CD4-positive, alpha-beta T cell treated with Interleukin-1 beta for 1 hour (primary cell): ENCODE measurements at places on chromosomes 4 and X.

GRCh38 chr4:10171055-10171454 lies 54.5 kb upstream of the WDR1 start:
- no peak for DNase-seq

GRCh38 chr4:38803833-38804653 lies 548 bp downstream of the TLR1 start:
- peak; percentile 19 for DNase-seq

- no peak for DNase-seq
Measured at GRCh38 chrX:8190341-8190830, 19.3 kb upstream of the VCX2 start.

- DNase-seq, result no peak
Measured at GRCh38 chr4:155407480-155407879, 30.7 kb upstream of the MAP9 start.

GRCh38 chr4:106618956-106619355 lies 250.4 kb upstream of the GIMD1 start:
- DNase-seq, result no peak

DNA sequence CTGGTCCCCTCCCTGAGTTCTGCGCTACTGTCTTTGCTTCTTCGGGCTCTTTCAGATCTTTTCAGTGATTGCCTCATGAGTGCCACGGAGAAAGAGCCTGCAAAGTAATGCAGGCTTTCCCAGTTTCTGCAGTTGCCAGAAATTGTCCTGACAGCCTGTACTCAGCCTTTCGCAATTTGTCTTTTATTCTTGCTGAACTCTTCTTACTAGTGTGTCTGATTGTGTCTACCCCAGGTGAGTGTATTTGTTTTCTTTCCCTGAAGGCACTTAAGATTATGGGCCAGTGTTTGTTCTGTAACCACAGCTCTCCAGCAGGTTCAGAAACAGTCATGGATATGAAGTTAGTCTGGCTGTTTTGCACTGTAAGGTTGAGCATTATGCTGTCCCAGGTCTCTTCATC lies 47.1 kb downstream of the FAM193A start:
- no peak for DNase-seq

DNA sequence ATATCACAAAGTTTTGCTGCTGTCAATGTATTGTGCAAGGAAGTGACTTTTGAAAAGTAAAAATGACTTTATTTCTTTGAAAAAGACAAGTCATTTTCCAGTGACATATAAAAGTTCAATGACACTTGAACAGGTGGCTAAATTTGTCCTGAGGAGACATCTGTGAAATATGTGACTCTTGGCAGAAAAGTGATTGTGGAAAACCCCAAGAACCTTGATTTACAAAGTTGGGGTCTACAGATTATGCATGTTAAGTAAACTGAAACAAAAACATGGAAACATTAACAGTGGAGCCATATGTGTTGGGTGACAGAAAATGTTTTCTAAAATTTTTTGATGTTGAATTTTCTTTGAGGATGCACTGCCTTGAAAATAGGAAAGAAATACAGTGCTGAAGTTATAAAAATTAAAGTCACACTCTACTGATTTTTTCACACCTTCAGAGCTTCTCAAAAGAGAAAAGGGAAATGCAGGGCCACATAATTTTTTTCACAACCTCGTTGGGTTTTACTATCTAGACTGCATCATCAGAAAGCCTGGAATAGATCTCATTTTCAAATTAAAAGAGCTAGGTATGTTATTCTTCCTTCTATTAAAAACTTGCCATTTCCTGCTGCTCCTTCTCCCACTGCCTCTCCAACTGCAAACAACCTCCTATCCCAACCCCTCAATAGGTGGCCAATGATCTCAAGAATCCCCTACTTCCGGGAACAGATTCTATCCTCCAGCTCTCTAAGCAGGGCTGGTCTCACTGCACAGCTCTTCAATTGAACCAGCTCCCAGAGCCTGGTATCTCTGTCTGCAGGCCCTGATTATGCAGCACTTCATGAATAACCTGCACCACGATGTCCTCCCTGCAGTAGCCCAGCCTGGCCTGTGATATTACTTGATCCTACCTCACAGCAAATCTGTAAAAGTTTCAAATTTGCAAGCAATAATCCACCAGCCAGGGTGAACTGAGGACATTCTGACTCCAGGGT lies 570.8 kb upstream of the CPEB2 start:
- no peak for DNase-seq

DNA sequence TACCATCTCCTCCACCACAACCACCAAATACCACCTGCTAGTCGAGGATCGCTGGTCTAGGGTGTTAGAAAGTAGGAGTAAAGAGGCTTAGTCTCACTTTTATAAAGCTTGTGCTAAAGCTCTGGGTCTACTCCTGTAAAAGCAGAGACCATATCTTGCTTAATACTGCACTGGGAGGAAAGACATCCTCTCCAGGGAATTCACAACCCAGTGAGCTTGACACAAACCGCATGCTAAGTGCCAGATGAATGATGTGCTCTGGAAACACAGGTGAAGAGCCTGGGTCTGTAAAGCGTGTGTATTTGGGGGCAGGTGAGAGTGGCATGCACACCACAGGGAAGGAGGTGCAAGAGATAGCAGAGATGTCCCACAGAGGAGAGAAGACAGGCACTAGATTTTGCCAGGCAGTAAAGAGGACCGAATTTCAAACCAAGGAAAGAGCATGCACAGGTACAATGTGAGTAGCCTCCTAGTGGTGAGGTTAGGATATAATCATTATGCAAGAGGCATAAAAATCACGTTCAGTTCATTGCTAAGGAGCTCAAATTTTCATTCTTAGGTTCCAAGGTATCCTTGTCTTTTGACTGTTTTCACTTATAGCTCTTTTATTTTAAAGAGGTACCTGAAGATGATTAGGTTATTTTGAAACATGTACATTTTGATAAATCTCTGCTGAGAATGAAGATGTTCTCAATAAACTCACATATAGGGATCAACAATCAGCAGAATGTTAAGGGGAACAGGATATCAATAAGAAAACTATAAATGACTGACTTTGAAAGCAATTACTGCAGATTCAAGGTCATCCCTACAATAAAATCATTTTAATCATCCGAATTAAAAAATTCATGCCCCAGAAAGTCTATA lies 20.7 kb downstream of the TAPT1 start:
- DNase-seq, result no peak

- DNase-seq, result no peak
Measured at GRCh38 chrX:100625985-100626491, 10.6 kb downstream of the TSPAN6 start.

- DNase-seq, result no peak
Measured at GRCh38 chrX:68746988-68747387, 81.8 kb upstream of the EFNB1 start.

DNA sequence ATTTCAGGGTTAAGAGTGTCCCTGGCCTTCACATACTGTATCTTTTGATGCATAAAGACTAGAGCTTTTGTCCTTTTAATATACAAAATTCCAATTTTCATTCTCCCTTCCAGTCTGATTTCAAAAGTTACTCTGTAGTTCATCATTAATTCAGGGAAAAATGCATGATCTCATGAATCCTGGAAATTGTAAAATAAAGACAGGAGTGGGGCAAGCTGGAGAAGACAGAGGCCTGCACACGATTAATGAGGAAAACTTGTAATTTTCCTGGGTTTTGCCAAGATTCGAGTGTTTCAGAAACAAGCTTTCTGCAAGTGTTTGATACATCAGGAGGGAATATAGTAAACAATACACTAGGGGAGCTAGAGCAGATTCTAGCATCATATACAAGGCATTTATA lies 947.9 kb downstream of the FAT4 start:
- DNase-seq, result no peak

- no peak for DNase-seq
Measured at GRCh38 chrX:47146936-47147859, 2.2 kb downstream of the RBM10 start.

GRCh38 chrX:149950681-149951080 lies 12.4 kb upstream of the EOLA2 start:
- DNase-seq, result no peak

GRCh38 chr4:14749910-14750309 lies 252.4 kb upstream of the CPEB2 start:
- DNase-seq, result peak; percentile 1

DNA sequence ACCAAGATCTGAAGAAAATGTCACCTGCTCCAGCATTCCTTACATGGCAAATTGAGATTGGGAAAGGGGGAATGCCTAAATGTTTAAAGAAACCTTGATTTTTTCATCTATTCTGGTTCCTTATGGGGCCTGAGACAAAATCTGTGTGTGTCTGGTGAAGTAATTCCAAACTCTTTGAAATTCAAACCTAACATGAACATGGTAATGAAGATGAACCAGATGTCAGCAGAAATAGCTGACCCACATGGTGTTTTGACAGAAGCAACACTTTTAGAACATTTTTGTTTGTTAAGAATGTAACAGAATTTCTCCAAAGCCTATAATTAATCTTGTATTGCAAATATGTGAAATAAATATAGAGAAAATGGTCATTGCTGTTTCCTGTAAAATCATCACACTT lies 133.0 kb downstream of the PARM1 start:
- no peak for DNase-seq

- DNase-seq, result no peak
Measured at GRCh38 chrX:112645774-112646173, 34.0 kb downstream of the LHFPL1 start.

DNA sequence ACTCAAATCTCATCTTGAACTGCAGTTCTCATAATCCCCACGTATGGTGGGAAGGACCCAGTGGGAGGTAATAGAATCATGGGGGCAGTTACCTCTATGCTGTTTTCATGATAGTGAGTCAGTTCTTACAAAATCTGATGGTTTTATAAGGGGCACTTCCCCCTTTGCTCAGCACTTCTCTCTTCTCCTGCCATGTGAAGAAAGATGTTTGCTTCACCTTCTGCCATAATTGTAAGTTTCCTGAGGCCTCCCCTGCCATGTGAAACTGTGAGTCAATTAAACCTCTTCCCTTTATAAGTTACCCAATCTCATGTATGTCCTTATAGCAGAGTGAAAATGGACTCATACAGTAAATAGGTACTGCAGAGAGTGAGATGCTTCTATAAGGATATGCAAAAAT lies 1050.6 kb upstream of the GRIA3 start:
- DNase-seq, result no peak
